ENCODE measurements at places on chromosomes 4 and X.

- no peak for DNase-seq
Observed at GRCh38 chrX:41449131-41449530, 2.0 kb downstream of the NYX start.

- DNase-seq = no peak
Observed at GRCh38 chr4:150570862-150571261, 11.1 kb upstream of the MAB21L2 start.

GRCh38 chrX:54808109-54808604 is 612 bp downstream of the MAGED2 start:
- peak; percentile 6 for DNase-seq

- DNase-seq = no peak
Observed at GRCh38 chr4:25098964-25099891, 61.0 kb downstream of the SEPSECS start.

DNA sequence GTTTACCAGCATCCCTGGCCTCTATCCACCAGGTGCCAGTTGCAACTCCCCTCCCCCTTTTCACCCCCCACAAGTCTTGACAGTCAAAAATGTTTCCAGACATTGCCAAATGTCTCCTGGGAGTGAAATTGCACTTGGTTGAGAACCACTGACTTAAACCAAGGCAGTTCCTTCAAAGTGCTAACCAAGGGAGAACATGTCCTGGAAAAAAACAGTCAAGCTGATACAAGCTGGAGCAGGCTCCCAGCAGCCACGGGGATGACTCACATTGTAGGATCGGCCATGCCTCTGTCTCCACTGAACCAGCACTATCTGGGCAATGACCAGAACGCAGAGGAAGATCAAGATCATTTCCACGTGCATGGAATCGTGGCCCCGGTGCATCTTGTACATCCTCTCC is 11.4 kb downstream of the RNF175 start:
- no peak for DNase-seq

DNA sequence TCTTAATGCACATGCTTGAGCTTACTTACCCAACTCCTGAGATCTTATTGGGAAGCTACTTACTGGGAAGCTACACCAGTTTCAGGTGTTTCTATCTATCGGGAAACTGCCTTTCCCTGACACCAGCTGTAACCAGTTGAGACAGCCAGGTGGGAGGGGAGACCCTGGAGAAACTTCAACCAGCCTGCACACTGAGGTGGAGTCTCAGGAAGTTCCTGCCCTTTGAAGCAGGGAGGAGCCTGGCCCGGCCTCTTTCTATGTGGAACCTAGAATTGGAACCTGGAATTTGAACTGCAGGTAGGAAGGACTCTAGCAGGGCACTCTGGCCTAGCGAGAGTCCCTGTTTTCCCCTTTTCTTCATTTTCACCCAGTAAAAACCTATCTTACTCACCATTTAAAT is 425.8 kb upstream of the PABPC4L start:
- DNase-seq = no peak

DNA sequence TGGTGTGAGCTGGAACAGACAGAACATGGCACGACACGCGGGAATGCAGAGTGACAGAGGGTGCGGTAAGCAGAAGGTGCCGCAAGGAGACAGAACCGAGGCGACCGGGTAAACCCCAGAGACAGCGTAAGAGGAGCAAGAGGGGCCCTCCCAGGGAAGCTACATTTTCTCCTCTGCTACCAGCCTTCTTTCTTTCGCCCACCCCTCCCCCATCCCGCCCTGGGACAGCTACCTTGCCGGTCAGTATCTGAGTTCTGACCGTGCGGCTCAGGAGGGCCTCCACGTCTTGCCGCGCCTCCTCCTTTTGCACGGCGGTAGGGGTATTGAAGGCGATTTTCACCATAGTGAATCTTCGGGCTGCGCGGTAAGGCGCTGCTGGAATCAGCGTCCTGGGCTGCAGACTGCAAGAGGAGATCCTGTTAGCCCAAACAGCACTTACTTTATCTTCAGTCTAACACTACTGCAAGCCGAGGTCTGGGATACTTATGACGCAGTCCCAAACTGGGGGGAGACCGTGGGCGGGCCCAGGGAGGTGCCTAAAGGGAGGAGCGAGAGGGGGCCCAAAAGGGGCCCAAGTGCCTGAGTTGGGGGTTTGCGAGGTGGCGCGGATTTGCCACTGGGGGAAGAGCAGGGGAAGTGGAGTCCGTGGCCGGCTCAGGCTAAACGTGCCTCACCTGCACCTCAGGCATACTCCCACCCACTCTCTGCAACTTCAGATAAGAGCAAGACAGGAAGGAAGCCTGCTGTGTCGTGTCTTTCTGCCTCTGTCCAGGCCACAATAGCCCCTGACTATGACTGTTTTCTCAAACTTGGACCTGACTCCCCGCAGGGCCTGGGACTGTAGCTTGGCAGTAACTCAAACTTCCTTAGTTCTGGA is at the start of gene ITM2A:
Gene ITM2A, minus strand, starts transcription at position 462 of the 877 bp plus-strand sequence. Its CDS starts 119 bp downstream, at position 343.
- peak; percentile 35 for DNase-seq

- no peak for DNase-seq
Observed at GRCh38 chrX:118554511-118554910, 58.9 kb downstream of the DOCK11 start.

GRCh38 chr4:110487873-110488272 is 11.9 kb downstream of the ENPEP start:
- no peak for DNase-seq

- DNase-seq = no peak
Observed at GRCh38 chr4:38769441-38769840, 13.3 kb downstream of the TLR10 start.

GRCh38 chr4:150938417-150938816 is 76.7 kb downstream of the LRBA start:
- DNase-seq = no peak

DNA sequence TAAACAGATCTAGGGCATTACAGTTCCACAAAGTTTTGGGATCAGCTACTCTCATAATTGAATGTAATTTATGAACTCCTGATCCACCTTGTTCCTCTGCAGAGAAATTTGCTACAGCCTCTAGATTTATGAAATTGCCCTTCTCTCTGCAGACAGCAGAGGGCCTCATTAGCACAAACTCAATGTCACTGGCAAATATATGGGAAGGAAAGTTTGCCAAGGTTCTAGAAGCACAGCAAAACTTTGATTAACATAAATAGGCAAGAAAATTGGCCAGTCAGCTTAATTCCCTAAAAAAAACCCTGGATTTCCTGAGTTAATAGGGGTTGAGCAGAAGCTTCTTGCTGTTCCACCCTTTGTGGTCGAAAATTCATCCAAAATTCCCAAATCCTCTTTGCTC is 31.5 kb downstream of the PRPS1 start:
- no peak for DNase-seq

DNA sequence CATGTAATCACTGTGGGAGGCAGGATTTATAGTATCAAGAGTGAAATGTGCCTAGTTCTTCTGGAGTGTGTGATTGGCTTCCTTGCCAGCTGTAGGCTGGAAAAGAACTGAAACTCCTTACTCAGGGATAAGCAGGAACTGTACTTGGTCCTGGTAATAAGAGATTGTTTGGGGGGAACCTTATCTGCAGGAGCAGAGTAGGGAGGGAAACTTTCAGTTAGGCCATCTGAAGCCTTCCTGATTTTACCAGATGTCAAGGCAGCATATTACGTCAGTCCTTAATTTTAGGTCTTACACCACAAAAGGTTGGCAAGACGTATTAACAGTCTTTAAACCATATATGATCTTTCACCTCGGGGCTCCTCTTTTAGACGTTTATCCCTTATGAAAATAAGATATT is 231.5 kb upstream of the FMR1 start:
- no peak for DNase-seq

GRCh38 chr4:3330707-3331106 is 37.9 kb downstream of the RGS12 start:
- no peak for DNase-seq

- DNase-seq = no peak
Observed at GRCh38 chr4:154425514-154425913, 66.1 kb downstream of the DCHS2 start.

DNA sequence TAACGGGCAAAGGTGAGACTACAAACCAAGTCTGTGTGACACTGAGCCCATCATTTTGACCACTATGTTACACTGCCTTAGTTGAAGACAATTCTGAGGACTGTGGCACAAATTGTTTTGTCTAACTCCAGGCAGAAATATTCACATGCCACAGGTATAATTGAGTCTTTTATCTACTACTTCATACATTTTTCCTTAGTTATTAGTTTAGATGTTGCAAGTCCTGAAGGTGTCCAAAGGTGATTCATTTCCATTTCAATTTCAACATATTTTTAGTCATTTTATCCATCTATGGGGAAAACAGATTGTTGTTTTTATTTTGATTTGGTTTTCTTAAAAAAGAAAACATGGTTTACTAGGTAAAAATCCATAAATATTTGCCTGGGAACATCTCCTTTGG is 341.7 kb upstream of the SMIM31 start:
- DNase-seq = no peak

- no peak for DNase-seq
Observed at GRCh38 chrX:43016021-43016420, 238.1 kb upstream of the PPP1R2C start.

GRCh38 chr4:67725132-67725531 is 24.2 kb upstream of the UBA6 start:
- no peak for DNase-seq

DNA sequence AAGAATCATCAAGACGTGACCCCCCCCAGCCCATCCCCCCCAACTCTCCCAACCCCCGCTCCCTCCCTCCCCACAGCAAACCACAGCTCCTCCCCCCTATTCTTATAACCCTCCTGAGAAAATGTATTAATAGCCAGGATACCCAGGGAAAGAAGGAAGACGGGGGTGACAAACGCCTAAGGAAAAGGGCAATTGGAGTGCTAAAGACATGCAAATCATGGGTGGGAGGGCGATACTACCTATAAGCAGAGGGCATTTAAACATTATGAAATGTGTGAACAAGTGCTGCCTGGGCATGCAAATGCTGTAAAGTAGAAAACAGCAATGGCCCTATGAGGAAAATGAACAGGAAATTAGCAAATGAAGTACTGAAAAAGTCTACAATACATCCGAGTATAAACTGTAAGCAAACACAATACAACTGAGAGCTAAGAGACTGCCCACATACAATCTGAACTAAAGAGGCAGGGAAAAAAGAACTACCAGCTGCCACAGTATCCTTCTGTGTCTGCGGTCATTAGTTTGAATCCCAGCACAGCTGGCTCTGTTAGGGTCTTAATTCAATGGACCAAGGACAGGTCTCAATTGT is 2.4 kb downstream of the CXXC4 start:
- DNase-seq = no peak

Measured in stimulated activated CD4-positive, alpha-beta T cell treated with anti-CD3 and anti-CD28 coated beads, Interleukin-2, amount 100 ng/mL, for 4 hours (primary cell).